ENCODE measurements at places on chromosomes 7 and 10.

- DNase-seq: no peak
These were observed 38.5 kb downstream of the POR start for GRCh38 chr7:75953431-75953830.

- DNase-seq: no peak
These were observed 1.9 kb downstream of the PPP2R2D start for GRCh38 chr10:131902691-131903090.

DNA sequence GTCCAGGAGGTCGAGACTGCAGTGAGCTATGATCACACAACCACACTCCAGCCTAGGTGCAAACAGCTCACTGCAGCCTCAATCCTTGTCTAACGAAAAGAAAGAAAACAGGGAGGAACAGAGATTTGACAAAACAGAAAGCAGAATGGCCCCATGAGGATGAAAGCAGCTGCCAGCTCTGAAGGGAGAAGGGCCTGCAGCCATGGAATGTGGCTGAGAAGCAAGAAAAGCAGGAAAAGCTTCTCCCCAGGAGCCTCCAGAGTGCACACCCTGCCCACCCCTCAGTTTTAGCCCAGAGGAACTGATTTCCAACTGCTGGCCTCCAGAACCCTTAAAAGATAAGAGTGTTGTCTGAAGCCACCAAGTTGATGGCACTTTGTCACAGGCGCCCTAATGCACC, 13.0 kb downstream of the ESYT2 start:
- DNase-seq: no peak

DNA sequence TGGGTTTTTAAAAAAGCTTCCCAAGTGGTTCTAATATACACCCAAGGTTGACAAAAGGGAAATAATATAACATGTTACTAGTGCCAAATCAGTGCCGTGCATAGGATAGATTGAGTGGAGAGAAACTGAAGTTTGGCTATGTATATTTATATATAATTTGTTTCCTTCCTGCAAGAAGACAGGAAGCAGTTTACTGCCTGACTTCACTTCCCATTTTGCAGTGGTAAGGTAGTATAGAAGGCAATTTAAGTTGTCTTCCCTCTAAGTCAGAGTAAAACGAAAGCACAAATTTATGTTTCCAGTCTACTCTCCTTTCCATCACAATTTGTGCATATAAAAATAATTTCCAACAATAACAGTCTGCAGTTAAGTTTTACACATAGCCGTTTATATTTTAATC, 3.4 kb upstream of the HYCC1 start:
- DNase-seq: no peak

DNA sequence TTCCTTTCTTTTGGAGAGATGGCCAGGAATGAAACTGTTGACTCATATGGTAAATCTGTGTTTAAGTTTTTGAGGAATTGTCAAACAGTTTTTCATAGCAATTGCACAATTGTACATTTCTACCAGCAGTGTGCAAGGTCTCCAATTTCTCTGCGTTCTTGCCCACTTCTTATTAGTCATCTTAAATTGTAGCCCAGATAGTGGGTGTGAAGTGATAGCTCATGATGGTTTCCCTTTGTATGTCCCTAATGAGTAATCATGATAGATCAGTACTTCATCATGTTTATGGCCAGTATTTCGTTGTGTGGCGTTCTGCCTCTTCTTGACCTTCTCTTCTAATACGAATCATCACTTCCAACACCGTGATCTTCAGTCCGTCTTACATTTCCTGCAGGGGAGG, 136.3 kb downstream of the DOCK1 start:
- peak; percentile 31 for DNase-seq

GRCh38 chr10:124390471-124391187, 28.1 kb downstream of the OAT start:
- no peak for DNase-seq

DNA sequence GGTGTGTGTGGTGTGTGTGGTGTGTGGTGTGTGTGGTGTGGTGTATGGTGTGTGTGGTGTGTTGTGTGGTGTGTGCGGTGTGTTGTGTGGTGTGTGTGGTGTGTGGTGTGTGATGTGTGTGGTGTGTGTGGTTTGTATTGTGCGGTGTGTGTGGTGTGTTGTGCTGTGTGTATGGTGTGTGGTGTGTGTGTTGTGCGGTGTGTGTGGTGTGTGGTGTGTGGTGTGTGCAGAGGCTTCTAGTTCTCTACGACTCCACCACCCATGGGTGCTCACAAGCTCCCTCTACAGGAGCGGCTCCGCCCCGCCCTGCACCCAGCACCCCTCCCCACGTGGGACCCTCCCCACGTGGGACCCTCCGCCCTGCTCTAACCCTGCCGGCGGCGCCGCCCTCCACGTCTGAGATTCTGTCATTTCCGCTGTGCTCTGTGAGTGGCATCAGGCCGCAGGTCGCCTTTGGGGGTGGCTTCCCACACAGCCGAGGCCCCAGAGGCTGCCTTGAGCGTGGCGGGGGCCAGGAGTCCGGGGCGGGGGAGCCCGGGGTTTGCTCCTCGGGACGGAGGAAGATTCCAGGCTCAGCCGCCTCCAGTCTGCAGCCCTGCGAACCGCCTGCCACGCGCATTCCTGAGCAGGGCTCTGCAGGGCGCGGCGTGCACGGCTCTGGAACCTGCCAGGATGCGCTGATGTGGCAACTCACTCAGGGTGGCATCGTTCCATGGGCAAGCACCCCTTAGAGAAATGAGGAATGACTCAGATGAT, 37.0 kb upstream of the DNAJB6 start:
- no peak for DNase-seq

- peak; percentile 81 for DNase-seq
These were observed 1.0 kb upstream of the NOLC1 start for GRCh38 chr10:102150970-102151773.

GRCh38 chr10:3002304-3002703, 65.0 kb upstream of the PFKP start:
- no peak for DNase-seq

DNA sequence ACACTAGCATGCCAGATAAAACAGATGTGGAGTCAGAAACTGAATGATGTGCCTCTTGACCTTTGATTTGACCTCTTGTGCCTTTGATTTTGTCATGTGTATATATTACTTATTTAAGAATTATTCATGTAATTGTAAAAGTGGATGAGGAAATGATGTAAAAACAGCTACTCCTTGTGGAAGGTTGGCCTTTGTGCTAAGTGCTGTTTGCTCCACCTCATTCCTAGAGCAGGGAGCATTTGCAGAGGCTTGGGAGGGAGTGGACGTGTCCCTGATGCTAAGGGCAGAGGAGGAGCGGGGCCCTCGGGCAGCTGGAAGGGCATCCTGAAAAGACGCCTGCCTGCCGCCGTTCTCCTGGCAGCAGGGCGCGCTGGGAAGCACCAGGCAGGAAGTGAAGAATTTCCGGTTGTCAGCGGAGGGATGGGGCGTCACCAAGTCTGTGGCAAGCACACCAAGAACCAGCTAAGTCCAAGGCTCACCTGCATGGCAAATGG, 197.6 kb upstream of the ZNF32 start:
- DNase-seq: peak; percentile 95

GRCh38 chr7:46146454-46147255, 225.6 kb upstream of the IGFBP3 start:
- no peak for DNase-seq

GRCh38 chr10:24468281-24468751, 255.4 kb downstream of the ARHGAP21 start:
- DNase-seq: no peak

DNA sequence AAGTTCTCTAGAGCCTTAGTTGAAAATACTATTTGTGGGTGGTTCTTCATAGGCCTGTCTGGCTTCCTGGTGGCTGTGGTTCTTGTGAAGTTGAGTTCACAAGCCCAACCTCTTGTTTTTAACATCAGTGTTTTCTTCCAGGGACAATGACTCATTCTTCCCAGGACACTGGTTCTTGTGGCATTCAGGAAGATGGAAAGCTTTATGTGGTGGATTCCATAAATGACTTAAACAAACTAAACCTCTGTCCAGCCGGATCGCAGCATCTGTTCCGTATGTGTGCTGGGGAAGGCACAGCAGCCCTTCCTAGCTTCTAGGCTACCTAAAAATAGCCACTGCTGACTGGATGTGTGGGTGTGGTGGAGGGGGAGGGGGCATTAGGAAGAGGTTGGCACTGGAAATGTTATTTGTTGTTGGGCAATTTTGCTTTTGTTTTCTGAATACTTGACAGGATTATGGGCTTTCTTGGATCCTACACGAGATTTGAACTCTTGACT, 3.9 kb downstream of the LSMEM1 start:
- DNase-seq: peak; percentile 93

GRCh38 chr7:85336086-85336485, 149.2 kb upstream of the SEMA3D start:
- no peak for DNase-seq

- DNase-seq: peak; percentile 69
These were observed 21.1 kb upstream of the MEOX2 start for GRCh38 chr7:15707570-15707969.

DNA sequence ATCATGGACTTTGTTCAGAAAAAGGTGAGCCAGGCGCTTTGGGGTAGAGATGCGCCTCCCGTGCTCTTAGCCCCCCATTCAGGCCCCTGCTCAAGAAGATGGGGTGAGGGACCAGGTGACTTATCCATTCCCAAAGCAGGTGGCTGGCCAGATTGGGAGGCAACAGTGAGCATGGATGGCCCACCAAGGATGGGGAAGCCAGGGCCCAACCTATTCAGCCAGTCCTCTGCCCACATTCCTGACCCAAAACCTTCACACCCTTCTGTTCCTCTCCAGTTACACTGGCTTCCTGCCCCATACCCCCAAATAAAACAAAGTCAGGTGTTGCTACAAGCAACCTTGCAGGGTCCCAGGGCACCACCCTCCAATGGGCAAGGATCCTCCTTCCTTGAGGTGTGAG, 44.4 kb downstream of the TSPAN15 start:
- DNase-seq: no peak

GRCh38 chr10:61733358-61733940, 70.7 kb downstream of the CABCOCO1 start:
- peak; percentile 60 for DNase-seq

GRCh38 chr7:121159553-121159952, 169.2 kb upstream of the WNT16 start:
- no peak for DNase-seq

DNA sequence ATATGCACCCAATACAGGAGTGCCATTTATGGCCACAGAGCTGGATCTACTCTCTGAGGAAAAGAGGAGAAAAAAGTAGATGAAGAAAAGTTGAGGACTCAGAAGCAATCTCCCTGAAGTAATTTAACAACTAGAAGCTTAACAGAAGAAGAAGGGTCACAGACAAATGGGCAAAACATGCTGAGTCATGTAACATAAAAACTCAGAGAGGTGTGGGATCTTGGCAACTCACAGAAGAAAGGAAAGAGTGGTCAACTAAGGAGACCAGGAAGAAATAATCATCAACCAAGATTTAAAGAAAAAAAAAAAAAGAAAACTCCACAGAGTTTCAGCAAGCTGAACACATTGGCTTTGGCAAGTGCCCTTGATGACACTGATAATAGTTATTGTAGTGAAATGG, 51.8 kb upstream of the BET1 start:
- no peak for DNase-seq

GRCh38 chr7:96016735-96017134, 244.4 kb downstream of the DYNC1I1 start:
- DNase-seq: no peak

DNA sequence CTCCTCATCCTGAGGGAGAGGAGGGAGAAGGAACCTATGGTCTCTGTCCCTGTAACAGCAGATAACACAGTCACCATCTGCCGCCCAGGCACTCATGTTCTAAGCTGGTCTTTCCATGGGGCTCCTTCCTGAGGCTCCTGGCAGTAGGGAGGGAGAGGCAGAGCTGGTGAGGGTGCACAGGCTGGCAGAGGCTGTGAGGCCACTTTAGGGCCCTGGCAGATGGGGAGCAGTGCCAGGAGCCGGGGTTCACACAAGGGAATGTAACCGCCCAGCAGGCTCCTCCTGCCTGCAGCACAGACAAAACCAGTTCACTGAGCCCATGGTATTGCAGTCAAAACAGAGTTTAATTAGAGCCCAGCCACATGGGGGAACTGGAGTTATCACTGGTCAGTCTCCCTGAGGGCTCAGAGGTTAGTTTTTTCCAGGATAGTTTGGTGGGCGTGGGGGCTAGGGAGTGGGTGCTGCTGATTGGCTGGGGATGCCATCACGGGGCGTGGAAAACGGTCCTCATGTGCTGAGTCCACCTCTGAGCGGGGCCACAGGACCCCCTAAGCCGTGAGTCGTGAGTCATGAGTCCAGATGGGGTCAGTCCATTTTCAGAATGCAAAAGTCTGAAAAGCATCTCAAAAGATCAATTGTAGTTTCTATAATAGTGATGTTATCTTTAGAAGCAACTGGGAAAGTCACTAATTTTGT, 499.3 kb upstream of the FOXK1 start:
- DNase-seq: no peak

DNA sequence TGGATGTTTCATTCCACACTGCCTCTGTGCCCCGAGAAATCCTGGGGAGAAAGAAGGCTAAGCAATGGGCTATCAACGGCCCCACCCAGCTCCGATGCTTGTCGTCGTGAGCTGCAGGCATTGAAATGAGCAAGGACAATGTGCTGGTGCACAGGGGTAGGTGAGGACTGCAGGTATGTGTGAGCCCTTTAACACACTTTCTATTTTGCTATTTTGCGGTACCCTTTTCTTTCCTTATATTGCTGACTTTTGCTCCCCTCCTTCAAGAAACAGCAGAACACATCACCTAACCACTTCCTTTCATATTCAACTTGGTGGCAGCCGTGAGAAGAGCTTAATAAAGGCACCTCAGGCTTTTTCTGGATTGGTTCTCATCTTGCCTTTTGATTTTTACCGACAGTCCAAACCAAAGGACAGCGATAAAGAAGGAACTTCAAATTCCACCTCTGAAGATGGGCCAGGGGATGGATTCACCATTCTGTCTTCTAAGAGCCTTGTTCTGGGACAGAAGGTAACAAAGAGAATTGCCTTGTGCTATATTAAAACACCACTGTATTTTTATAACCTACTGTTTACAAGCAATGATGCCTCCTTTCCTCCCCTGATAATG, 39.2 kb downstream of the AIFM2 start:
- no peak for DNase-seq

DNA sequence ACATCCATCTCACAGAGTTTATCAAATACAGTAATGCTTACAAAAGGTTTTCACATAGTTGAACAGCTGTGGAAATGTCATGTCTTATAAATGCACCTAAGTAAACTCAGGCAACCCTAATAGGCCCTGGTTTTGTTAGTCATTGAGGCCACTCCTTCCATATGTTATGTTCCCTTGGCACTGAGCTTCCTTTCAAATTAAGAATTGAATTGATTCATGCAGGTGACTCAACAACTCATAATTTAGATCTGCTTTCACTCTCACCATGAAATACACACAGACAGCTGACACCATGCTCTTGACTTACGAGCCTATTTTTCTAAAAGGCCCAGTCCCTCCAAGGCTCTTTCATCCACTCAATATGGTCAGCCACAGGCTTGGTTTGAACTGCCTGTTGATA, 476.9 kb downstream of the KCNMA1 start:
- DNase-seq: peak; percentile 89

- peak; percentile 92 for DNase-seq
These were observed 11.4 kb downstream of the SERPINE1 start for GRCh38 chr7:101138213-101138870.

GRCh38 chr7:138886501-138886917, 88.5 kb upstream of the ATP6V0A4 start:
- peak; percentile 70 for DNase-seq

DNA sequence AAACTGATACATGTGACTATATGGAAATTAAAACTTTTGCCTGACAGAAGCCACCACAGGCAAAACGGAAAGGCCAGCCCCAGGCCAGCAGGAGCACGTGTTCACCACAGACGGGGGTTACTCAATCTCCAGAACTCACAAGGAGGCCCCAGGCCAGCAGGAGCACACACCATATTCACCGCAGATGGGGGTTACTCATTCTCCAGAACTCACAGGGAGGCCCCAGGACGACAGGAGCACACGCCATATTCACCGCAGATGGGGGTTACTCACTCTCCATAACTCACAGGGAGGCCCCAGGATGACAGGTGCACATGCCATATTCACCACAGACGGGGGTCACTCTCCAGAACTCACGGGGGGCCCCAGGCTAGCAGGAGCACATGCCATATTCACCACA, 61.5 kb downstream of the NKX6-2 start:
- DNase-seq: no peak

Measured in kidney capillary endothelial cell (primary cell).